Stimulated activated CD4-positive, alpha-beta T cell treated with anti-CD3 and anti-CD28 coated beads, TNF-alpha, amount 100 ng/mL, for 24 hours (primary cell): ENCODE measurements at places on chromosomes 12 and 14.

DNA sequence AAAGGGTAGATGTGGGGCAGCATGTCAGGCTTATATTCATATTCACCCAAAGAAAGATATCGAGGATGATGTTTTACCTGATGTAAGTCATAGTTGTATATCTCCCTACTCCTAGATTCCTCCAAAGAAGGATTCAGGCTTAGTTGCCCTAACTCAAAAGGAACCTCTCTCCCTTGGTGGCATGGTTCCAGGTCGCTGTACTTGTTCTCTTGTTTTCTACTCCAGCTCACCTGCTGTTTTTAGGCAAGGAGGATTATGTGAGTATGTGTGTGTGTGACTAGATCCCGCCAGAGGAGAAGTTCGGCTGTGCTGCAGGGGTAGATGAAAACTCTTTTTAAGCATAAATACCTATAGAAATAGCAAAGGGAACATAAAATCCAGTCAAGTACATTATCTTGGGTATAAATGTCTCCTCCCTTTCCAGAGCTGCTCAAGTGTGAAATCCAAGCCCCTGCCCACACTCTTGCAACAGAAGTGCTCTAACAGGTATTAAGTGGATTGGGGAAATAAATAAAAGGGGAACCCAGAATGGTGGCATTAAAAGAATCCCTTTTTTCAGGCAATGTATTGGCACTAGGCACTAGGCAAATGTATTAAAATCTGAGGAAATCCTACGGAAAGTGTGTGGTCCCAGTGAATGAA is 375.7 kb downstream of the ZFP36L1 start:
- DNase-seq, result no peak

- DNase-seq, result no peak
Observed at GRCh38 chr14:22184157-22184829, 404.7 kb downstream of the DAD1 start.

DNA sequence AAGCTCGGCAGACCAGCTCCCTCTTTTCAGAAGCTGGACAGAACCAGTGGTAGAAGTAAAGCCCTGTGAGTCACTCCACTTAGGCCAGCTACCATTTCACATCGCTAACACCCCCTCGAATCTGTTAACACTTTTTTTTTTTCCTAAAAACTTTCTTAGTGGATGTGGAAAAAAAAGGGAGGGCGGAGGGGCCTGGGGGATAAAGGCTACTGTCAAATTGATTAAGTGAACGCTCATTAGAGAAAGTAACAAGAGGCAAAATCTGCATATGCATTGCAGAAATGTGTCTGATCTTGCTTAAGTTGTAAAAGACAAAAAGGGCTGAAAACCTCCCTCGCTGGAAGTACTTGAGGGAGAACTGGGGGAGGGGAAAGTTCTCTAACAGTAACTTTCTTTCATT is 86.6 kb upstream of the OTX2 start:
- no peak for DNase-seq

GRCh38 chr14:90060965-90061684 is 669 bp upstream of the KCNK13 start:
- DNase-seq, result no peak

- no peak for DNase-seq
Observed at GRCh38 chr14:94157197-94157596, 16.9 kb upstream of the PPP4R4 start.

GRCh38 chr12:120183211-120183631 is 11.3 kb downstream of the GCN1 start:
- no peak for DNase-seq

DNA sequence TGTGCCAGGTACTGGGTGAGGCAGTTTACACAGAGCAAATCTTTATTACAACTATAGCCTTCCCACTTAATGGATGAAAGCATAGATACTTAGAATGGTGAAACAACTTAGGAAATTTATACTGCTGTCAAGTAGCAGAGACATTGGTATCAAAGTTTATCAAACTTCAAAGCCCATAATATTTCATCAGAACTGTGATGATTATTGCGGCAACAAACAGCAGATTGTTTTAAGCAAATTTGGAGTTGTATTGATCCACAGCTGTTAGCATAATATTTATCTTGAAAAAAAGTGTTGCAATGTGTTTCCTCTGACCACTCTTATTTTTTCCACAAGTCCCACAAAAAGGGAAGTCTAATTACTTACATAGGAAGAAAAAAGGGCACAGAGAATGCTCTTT is 2.0 kb upstream of the SLCO1B3 start:
- DNase-seq, result no peak

DNA sequence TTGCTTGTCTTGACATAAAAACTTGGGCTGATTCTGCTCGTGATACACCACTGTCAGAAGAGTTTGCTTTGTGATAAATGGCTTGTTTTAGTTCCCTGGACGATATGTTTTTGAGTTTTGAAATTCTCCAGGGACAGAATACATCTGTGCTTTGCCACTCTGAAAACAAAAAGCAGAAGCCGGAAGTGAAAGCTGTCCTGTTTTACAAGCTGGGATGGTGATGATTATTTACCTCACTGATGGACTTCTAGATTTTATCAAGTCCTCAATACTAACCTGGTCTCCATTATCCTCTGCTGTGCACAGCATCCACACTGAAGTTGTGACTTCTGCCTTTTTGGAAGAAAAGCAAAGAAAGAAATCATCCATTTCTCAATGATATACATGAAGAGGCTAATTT is 251.6 kb downstream of the TRHDE start:
- DNase-seq, result no peak

DNA sequence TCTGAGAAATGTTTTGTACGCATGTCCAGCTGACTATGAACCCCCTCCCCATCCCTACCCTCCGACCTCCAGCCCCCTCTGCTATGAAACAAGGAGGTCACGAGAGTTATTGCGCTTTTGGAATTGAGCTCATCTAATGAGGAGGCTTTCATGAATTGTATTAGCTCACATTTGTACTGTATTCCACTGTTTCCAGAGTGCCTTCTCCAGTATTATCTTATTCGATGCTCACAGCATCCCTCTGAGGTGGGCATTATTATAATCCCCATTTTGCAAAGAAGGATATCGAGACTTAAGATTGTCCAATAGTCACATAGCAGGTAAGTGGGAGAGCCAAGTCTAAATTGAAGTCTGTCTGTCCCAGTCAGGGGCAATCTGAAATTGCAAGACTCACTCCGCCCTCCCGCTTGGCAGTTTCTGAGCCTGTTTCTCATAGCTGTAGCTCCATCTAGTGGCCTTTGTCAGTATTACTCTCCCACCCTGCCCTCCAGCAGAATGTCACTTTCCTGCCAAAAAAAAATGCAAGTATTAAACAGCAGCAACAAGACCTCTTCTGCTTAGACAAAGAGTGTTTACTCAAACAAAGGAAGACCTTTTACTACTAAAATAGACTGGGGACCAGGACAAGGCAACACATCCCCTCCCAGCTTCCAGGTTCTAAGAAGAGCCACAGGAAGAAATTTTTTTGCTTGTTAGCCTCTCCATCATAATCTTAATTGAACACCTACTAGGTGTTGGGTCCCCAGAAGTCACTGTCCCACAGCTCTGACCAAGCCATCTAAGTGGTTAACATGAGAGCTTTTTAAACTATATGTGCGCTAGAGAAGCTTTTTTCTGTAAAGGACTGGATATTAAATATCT is 48.6 kb upstream of the TMEM233 start:
- peak; percentile 30 for DNase-seq

GRCh38 chr14:22390824-22391461 is 198.1 kb downstream of the DAD1 start:
- no peak for DNase-seq

GRCh38 chr14:99589031-99589441 is 15.0 kb downstream of the CCDC85C start:
- no peak for DNase-seq

GRCh38 chr14:59711080-59711479 is 134.5 kb upstream of the CCDC175 start:
- no peak for DNase-seq

GRCh38 chr12:22541496-22542155 is 2.7 kb downstream of the C2CD5 start:
- no peak for DNase-seq

GRCh38 chr12:64680235-64680634 is 69.9 kb downstream of the RASSF3 start:
- no peak for DNase-seq

DNA sequence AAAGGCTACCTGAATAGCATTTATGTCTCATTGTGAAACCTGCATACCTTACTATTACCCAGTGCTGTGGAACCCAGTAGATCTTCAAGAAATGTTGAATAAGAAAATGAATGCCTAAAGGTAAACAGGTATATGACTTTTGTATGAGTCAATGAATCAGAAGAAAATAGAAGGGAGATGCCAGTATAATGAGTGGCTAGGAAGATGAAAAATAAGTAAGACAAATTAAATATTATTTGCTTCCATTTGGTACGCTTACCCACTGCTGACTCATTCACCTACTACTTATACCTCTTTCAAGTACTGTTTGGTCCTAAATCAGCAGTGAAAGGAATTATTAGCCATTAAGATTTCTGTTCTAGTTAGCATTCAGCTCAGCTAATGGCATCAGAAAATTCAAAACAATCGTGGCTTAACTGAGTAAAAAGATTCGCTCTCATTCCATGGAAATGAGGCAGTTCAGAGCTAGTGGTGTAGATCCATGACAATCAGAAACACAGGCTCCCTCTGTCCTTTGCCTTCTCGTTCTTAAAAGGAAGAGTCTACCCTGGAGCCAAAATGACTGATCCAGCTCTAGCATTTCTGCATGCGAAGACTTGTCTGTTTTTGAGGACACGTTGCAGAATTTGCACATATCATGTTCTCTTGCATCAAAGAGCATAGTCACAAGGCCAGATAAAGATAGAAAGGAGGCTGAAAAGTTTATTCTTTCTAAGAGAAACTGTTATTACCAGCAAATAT is 705.8 kb upstream of the USP15 start:
- no peak for DNase-seq

DNA sequence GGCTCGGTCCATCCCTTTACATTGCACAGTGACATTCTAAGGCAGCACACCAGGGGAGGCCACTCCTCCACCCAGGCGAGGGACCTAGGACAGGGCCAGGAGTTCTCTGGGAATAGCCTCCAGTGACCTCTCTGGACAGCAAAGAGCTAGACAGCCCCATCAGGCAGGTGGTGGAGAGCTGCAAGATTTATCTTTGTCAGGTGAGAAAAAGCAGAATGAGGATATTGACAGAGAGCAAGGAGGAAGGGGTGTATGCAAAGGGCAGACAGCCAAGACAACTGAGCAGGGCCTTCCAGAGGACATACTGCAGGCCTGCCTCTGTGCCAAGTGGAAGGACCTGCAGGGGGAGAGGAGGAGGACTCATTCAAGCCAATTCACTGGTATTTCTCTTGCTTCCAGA is 112.4 kb upstream of the MAX start:
- no peak for DNase-seq

- DNase-seq, result no peak
Observed at GRCh38 chr14:32473464-32473855, 144.4 kb downstream of the AKAP6 start.

DNA sequence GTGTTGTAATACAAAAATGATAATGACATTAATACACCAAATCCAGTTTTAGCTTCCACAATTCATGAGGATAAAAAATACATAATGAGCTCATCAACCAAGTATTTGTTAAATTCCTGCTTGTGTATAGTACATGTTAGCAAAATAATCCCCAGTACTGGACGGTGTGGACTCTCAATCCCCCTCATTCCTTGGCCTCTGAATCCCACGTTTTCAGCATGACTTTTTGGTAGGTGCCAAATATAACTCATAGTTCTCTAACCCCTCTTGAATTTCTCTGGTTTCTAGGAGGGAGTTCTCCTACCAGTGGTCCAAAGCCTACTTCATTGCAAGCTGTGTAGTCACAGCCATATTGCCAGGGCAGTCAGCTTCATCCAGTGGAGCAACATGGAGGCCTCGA is 41.4 kb upstream of the EPS8 start:
- DNase-seq, result no peak

DNA sequence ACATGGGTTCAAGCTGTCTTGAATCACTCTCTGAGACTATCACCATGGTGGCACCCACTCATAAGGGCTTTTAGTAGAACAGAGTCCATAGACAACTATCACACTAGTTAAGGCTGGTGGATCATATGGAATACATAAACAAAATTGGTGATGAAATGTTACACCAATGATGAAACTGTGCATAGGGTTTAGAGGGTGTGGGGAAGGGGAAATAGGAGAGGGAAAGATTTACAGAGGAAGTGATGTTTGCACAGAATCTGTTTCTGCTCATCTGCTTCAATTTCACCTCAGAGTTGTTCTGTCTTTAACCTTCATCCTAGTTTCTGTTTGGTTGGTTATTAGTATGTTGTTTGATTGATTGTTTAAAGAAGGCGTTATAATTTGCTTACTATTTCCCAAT is 2.4 kb upstream of the RXYLT1 start:
- no peak for DNase-seq

- DNase-seq, result no peak
Observed at GRCh38 chr12:4828176-4828575, 81.5 kb upstream of the KCNA1 start.

- no peak for DNase-seq
Observed at GRCh38 chr14:80313806-80314205, 102.5 kb upstream of the DIO2 start.

DNA sequence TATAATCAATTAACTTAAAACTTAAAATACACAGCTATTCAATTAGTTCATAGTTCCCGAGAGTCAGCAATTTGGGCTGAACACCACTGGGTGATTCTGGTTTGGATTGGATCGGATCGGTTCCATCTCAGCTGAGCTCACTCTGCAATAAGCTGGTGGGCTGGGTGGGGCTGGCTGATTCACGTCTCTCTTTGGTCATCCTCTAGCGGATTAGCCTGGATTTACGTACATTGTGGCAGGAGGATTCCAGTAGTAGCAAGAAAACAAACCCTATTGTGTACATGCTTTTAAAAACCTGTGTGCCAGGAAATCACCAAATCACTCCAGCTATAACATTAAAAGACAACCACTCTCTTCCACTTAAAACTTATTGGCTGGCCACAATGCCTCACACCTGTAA is 3.2 kb upstream of the CLEC4C start:
- no peak for DNase-seq

- DNase-seq, result no peak
Observed at GRCh38 chr14:69673104-69673503, 61.7 kb downstream of the SUSD6 start.

- DNase-seq, result no peak
Observed at GRCh38 chr14:94334872-94335271, 11.7 kb upstream of the SERPINA6 start.

GRCh38 chr14:20855652-20856291 is 35.4 kb upstream of the RNASE3 start:
- DNase-seq, result no peak

GRCh38 chr12:89863493-89863938 is 154.9 kb upstream of the ATP2B1 start:
- no peak for DNase-seq

DNA sequence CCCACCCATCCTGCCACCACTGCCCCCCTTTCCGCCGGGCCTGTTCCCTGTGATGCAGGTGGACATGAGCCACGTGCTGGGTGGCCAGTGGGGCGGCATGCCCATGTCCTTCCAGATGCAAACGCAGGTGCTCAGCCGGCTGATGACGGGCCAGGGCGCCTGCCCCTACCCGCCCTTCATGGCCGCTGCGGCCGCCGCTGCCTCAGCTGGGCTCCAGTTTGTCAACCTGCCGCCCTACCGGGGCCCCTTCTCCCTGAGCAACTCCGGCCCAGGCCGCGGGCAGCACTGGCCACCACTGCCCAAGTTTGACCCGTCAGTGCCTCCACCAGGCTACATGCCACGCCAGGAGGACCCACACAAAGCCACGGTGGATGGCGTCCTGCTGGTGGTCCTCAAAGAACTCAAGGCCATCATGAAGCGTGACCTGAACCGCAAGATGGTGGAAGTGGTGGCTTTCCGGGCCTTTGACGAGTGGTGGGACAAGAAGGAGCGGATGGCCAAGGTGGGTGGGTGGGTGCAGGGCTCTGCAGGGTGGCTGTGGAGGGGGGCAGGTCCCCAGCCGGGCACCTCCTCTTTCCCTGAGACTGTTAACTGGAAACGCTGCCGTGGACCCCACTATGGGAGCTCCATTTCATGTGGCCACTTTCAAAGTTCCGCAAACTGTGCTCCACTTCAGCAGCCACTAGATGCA is 10.8 kb downstream of the SETD1B start:
- no peak for DNase-seq
